ENCODE measurements at places on chromosomes 2 and 18.
A peak's percentile ranks its signal among the peaks of the same experiment; 100 is the strongest.

GRCh38 chr18:11147371-11147951 is 1.9 kb downstream of the PIEZO2 start:
- no peak for DNase-seq

GRCh38 chr2:180191432-180192124 is 184.5 kb upstream of the CWC22 start:
- DNase-seq, result peak; percentile 13

DNA sequence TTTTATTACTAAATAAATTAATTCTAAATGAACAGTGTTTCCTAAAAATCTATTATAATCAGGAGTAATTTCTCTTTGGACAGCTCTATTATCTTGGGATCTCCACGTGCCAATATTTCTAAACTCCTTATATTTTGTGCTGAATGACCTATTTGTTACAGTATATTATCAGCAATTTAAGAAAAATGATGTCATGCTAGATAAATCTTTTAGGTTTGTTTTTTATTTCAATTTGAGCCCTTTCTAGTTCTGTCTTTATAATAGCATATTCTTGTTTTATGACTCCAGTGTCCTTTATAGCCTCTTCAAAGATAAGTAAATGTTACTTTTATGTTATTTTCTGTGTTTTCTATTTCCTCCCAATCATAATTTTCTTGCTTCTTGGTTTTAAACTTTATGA is 269.2 kb downstream of the CCDC102B start:
- no peak for DNase-seq

GRCh38 chr2:121810959-121811853 is 55.8 kb downstream of the TSN start:
- DNase-seq, result peak; percentile 65

GRCh38 chr2:97957432-97958183 is 38.1 kb downstream of the TMEM131 start:
- peak; percentile 25 for DNase-seq

DNA sequence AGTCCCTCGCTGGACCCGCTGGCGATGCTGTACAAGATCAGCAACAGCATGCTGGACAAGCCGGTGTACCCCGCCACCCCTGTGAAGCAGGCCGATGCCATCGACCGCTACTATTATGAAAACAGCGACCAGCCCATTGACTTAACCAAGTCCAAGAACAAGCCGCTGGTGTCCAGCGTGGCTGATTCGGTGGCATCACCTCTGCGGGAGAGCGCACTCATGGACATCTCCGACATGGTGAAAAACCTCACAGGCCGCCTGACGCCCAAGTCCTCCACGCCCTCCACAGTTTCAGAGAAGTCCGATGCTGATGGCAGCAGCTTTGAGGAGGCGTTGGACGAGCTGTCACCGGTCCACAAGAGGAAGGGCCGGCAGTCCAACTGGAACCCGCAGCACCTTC is 77.1 kb downstream of the TSHZ1 start:
- DNase-seq, result no peak

DNA sequence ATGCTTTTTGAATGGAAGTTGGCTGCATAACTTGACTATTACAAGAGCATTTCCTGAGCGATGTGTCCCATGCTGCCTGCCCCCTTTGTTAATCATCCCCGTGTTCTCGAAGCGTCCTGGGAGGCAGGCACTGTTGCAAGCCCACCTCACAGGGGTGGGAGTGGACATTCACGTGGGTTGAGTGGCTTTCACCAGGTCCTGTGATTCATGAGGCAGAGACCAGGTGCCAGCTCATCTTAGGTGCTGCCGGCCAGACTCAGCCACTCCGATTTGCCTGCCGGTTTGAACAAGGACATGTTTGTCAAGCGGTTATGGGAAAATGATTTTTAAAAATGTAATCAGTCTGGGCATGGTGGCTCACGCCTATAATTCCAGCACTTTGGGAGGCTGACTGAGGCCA is 112.5 kb downstream of the ZNF532 start:
- DNase-seq, result no peak

Data from astrocyte of the spinal cord (primary cell).